ENCODE measurements at places on chromosomes 3 and 15.
A peak's percentile ranks its signal among the peaks of the same experiment; 100 is the strongest.

- peak; percentile 94 for DNase-seq
Observed at GRCh38 chr3:104825116-104825515, 541.6 kb upstream of the ALCAM start.

- no peak for DNase-seq
Observed at GRCh38 chr15:85619992-85620689, 174.6 kb downstream of the KLHL25 start.

- no peak for DNase-seq
Observed at GRCh38 chr3:149820183-149820582, 7.2 kb downstream of the RNF13 start.

GRCh38 chr3:129526121-129526900, 2.1 kb upstream of the RHO start:
- DNase-seq: peak; percentile 66

GRCh38 chr15:65982627-65983322, 113.5 kb downstream of the RAB11A start:
- no peak for DNase-seq

GRCh38 chr3:8481380-8481779, 20.2 kb upstream of the LMCD1 start:
- no peak for DNase-seq

DNA sequence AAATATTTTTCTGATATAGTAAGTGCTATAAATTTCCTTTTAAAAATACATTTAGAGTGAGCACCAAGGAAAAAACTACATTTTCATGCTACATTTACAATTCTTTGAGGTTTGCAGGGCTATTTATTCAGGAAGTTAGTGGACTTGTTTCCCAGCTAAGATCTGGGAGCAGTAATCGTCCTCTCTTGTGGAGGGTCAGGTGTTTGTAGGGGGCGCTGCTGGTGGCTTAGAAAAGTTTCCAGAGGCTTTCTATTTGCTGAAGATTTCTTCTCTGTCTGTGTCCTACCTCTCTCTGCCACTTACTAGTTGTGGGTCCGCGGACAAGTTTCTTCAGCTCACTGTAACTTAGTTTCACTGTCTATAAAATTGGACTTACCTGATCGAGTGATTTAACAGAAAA, 163.9 kb downstream of the PEX5L start:
- no peak for DNase-seq

DNA sequence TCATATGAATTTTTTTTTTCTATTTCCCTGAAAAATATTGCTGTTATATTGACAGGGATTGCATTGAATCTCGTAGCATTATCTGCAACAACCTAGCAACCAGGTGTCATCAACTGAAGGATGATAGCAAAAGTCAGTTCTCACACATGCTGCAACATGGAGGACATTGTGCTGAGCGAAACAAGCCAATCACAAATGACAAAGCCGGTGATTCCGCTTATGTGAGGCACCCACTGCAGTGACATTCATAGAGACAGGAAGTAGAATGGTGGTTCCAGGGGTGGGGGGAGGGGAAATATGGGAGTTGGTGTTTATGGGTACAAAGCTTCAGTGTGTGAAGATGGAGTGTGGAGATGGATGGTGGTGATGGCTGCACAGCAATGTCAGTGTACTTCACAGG, 7.6 kb downstream of the NIPA1 start:
- no peak for DNase-seq

- DNase-seq: no peak
Observed at GRCh38 chr3:23863060-23863459, 53.7 kb downstream of the NKIRAS1 start.

DNA sequence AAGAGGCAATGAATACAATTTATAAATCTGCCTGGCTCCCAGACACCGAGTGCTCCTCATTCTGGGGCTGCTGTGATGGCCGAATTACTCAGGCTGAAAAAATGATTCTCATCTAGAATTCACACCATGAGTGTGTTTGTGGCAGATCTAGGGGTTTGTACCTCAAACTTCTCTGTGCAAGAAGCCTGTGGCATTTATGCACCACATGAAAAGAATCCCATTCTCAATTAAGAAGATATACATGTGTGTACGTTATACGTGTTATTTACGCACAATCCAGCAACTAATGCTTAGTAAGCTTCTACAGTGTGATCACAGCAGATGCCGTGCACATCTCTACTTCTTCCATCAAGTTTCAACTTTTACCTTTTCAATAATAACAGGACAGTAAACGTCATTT, 476.8 kb downstream of the SHQ1 start:
- DNase-seq: no peak

- DNase-seq: no peak
Observed at GRCh38 chr3:135127946-135128470, 332.9 kb downstream of the EPHB1 start.

DNA sequence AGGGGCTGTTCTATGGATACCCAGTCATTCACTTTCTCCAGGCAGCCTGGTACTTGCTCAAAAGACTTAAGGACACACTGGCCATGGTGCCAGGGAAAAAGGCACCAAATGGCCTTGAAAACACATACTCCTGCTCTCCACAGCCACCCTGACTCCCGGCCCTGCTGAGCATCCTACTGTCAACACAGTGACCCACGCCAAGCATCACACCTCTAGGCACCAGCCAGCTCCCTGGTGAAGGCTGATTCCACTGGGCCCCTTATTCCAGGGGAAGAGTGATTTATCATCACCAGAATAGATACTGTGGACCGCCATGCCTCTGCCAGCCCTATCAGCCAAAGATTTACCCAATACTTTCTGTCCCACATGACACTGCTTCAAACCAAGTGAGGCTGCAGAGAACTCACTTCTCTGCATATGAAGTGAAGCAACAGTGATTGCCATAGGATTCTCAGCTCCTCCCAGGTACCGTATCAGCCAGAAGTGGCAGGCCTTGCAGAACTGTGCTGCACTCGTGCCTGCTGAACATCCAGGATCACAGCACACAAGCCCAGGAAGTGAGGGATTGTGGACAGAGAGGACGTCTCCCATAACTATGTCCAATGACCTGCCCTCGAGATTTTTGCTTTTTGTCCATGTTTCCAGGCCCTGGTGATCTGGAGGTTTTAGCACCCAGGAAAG, 63.7 kb downstream of the WHAMM start:
- DNase-seq: no peak

DNA sequence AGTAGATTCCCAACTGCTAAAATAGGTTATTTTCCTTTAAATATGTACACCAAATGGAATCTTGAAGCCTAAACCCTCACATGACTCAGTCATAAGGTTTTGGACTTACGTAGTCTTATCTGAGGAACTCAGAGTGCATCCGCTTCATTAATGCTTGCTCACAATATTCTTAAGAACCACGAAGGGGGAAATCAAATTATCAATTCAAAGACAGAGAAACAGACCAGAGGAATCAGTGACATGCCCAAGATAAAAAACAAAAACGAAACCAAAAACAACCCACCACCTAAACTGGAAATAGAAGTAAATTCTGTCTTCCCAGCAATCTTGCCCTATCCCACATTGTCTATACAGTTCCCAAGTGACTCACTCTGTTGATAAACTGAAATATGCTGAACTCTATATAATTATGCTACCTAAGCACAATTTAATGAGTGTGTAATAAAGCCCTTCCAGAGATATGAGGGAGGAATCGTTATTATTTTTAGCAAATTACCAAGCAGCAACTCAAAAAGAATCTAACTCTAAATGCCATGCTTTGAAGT, 135.4 kb upstream of the CBLB start:
- no peak for DNase-seq

GRCh38 chr3:101124125-101124524, 130.9 kb upstream of the ABI3BP start:
- DNase-seq: no peak

DNA sequence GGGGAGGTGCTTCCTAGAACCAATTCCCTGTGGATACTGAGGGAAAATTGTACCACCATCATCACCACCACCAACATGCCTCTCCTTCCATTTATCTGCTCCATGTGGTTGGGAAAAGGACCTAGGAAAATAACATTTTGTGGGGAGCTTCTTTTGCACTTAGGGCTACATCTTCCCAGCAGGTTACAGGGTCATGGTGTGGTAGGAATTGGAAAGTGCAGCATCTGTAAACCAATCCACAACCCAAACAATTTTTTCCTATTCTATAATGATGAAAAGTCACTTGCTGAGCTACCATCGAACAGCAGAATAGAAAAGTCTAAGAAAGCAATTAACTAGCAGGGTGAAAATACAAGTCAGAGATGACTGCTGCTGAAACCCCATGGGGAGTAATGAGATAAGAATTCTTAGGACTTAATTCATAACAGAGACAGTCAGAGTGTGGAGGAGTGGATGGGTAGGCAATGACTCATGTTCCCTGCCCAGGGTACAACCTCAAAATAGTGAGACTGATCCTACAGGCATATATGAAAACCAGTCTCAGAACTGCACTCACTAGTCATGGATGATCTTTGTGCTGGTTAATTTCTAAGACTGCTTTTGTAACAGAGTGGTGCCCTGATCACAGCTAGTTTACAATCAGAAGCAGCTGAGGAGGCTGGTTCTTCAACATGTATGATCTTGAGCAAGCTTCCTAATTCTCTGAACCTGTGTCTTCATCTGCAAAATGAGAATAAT, 38.1 kb upstream of the LEKR1 start:
- DNase-seq: peak; percentile 58

DNA sequence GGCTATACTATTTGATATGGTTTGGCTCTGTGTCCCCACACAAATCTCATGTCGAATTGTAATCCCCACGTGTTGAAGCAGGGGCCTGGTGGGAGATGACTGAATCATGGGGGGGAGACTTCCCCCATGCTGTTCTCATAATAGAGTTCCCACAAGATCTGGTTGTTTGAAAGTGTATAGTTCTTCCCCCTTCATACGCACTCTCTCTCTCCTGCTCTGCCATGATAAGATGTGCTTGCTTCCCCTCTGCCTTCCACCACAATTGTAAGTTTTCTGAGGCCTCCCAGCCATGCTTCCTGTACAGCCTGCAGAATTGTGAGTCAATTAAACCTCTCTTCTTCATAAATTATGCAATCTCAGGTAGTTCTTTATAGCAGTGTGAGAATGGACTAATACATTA, 290.1 kb upstream of the CHRM5 start:
- DNase-seq: no peak

DNA sequence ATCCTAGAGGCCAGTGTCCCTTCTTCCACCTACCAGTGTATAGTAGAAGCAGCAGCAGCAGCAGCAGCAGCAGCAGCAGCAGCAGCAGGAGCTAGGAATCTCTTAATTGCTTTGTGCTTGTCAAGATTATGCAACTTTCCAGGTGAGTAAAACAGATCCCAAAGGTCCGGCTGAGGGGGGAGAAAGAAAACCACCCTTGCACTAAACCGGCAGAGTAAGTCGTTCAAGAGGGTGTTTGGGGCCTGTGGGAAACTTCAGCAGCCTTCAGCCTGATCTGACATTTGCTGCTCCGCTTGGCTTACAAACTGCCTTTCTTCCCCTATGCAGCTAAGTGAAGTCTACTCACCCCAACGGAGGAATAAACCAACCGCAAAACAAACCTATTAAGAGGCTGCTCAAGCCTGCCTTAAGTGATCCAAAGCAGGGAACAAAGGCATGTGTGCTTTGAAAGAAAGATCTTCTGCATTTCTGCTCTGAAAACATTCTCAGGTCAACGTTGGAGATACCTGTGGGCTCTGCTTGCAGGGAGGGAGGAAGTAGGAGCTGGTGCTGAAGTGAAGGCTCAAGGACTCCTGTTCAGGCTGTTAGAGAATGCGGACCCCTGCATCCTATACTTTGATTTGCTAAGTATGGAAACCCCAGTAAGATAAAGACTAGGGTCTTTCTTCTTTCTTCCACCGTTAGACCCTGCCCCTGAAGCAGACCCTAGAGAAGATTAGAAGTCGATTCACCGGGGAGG, 35.7 kb upstream of the DLG1 start:
- no peak for DNase-seq

GRCh38 chr3:160390565-160391138, 8.4 kb downstream of the IFT80 start:
- DNase-seq: no peak

DNA sequence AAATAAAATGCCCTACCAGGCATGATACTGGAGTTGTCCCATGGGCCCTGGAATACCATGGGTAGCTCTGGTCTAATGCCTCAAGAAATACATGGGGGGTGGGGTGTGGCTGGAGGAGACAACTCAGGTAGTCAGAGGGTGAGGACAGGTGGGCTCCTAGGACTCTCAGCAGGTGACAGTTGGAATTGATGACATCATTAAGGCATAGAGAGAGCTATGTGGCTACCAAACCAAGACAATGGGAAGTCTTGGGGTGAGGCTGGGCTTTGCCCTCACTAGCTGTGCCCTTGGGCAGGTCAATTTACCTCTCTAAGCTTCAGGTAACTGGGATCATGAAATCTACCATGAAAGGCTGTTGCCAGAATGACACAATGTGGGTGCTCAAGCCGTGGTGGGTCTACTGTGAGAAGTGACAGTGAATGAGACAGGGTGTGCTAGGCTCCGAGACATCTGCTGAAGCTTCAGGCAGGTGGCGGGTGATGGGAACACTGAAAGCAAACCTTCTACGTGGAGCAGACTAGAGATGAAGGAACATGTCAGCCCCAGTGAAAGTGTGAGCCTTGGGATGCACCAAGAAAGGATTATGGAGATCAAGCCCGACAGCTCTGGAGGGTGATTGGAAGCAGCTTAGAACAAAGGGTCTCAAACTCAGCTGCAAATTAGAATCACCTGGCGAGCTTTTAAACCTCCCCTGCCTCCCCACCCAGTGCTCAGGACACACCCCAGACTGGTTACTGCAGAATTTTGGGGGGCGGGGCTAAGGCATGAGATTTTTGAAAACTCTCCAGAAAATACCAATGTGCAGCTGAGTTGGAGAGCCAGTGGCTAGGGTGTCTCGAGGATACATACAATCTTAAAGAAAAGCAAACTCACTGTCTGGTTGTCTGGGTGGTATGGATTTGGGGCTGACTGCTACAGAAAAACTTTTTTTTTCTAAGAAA, 21.5 kb downstream of the SLC6A20 start:
- DNase-seq: no peak

DNA sequence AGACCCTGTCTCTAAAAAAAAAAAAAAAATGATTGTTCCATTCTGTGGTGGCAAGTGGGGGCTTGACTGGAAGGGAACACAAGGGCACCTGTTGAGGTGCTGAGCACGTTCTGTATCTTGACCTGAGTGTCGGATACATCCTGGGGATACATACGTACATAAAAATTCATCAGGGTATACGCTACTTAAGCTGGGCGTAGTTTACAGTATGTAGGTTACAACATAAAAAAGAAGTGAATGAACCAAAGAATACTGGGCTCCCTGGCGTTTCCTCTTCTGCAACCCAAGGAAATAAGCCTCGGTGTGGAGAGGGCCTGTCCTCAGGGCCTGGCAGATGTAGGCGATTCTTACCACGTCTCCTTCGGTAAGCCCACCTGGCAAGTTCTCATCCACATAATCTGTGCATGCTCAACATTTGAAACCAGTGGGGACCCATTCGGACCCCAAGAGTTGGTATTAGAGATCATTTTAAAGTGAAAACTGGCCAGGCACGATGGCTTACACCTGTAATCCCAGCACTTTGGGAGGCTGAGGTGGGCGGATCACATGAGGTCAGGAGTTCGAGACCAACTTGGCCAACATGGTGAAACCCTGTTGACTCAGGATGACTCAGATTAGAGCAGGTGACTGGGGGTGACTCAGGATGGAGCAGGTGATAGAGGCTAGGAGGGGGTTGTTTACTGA, 5.1 kb upstream of the MUC20 start:
- no peak for DNase-seq

Measured in smooth muscle cell of the brain vasculature (primary cell).